ENCODE measurements at places on chromosomes 12 and 14. TPM values are rescaled to one million over a fixed set of nuclear protein-coding genes. Genes with fewer than 3 reads are reported as not detected.

DNA sequence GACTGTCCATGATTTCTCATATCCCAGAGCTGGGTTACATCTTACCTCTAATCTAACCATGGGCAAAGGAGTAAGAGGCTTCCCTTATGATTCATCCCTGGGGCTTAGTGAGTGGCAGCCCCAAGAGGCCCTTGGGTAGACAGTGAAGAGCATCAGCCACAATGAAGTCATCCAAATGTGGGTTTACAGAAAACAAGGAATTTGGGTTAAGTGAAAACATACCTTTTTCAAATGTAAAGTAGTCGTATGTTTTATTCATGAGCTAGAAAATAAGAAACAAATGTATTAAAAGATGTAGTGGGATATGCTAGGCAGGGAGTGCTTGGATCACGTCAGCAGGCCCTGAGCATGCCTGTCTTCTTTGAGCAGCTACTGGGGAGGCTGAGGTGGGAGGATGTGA lies 54.0 kb upstream of the ELK3 start:
- DNase-seq = no peak

- no peak for DNase-seq
Observed at GRCh38 chr14:98494582-98494981, 777.4 kb downstream of the BCL11B start.

DNA sequence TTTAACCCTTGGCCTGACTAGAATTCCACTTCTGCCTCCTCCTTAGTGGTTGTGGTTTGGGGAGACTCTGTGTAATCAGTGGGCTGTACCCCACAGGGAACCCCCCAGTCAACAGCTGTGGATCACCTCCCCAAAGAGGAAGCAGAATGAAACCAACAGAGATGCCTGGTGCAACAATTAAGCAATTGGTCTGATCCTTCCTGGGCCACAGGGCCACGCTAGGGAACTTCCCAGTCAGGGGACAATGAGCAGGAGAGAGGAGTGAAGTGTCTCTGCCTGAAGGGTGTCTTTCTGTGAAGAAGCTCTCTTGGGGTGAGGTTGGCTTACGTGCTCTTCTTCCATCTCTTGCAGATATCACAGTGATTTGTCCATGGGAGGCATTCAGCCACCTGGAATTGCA lies 8.2 kb downstream of the PDE6H start:
- DNase-seq = no peak

The RNASE3 gene
- total RNA-seq = not detected

DNA sequence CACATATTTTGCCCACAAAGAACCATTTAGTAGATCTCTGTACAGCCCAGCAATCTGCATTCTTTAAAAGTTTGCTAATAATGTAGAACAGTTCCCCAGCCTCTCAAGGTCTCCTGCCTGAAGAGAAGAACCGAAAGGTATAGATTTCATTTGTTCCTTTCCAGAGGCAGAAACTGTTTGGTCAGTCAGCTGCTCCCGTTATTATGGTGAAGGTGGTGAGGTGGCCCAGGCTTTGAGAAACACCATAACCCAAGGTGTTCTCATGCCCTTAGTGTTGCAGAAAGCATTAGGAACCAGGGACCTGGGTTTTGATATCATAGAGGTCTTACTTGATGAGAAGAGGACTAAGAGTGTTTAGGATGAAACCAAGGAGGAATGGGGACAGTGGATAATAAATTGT lies 65.3 kb downstream of the SUSD6 start:
- DNase-seq = no peak

- no peak for DNase-seq
Observed at GRCh38 chr12:112901271-112901670, 5.5 kb upstream of the OAS1 start.

GRCh38 chr12:9391815-9392214 lies 183.6 kb upstream of the PZP start:
- DNase-seq = peak; percentile 44

DNA sequence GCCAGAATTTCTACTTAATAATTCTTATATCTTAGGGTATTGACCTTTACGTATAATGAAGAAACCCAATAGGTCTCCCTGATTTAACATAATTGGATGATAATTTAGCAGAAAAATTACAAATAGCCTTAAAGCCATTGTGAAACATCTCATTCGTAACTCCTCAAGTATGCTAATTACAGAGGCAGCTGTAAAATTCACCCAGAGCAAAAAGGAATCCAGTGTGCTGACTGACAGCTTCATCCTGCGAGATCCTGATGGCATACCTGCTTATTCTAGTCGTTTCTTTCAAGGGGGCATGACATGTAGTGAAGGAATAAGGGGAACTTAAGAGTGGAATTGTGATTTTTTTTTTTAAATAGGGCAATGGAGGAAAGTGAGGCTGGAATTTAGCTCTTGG lies 291.5 kb downstream of the FUT8 start:
- no peak for DNase-seq
